ENCODE measurements at places on chromosomes 2 and 18.

DNA sequence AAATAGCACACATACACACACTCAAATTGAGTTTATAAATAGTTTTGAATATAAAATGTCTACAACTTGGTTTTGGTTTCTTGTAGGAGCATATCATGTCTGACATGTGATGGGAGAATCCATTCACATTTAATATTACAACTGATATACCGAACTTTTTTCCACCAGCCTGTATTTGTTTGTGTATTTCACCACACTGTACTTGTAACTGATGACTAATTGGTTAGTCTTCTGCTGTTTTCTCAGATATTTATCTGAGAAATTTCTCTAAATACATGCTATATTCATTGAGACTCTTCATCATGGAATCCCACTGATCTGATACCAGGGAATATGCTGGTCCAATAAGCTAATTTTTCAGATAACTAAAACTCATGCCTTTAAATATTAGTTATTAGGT, 56.3 kb upstream of the UBXN4 start:
- DNase-seq = no peak

- DNase-seq = no peak
These were observed 25.8 kb upstream of the RAB10 start for GRCh38 chr2:26008095-26008494.

DNA sequence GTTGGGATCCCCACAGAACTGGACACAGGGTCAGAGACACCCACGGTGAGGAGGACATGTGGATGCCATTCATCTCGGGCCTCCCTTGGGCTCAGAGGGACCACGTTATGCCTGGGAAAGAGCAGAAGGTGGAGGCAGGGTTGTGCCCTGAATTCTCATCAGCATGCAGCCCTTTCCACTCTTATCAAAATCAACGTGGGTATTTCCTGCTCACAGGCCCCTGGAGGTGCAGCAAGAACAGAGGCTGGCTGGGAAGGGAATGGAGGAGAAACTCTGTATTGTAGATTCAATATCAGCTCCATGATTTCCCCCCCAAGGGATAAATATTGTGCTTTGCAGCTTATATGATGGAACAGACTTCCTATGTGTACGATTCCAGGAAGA, 90.9 kb downstream of the SETBP1 start:
- DNase-seq = no peak

DNA sequence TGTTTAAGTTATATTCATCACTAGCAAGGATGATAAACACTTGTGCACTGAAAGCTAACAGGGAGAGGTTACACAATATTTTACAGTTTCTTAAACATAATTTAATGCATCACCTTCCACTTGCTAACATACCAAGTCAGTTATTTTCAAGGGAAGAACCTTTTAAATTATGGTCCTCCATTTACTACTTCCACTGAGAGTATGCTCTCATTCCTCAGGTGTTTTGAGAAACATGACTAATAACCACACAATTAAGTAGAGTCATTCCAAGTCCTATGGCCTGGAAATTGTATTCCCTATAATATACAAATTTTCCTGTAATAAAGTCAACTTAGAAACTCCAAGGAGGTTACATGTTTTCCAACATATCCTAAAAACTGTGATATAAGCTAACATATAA, 152.3 kb upstream of the STON1 start:
- DNase-seq = no peak

GRCh38 chr18:74459889-74460288, 2.8 kb upstream of the DIPK1C start:
- no peak for DNase-seq
